ENCODE measurements at places on chromosomes 3 and 15. TPM values are rescaled to one million over a fixed set of nuclear protein-coding genes. Genes with fewer than 3 reads are reported as not detected.

CLPX gene
- total RNA-seq: 46.7 TPM

NOX5 gene
- 0.36 TPM for total RNA-seq

MUC20 gene
- total RNA-seq: 0.36 TPM

IGDCC3 gene
- not detected for total RNA-seq

TICRR gene
- 0.88 TPM for total RNA-seq

MESP1 gene
- total RNA-seq: under 0.01 TPM

WNT5A gene
- 145 TPM for total RNA-seq

STAC gene
- 6.5 TPM for total RNA-seq

ZNF35 gene
- 14.7 TPM for total RNA-seq

IGSF10 gene
- total RNA-seq: 2.7 TPM

GRCh38 chr3:26637698-26638097, 15.1 kb downstream of the LRRC3B start:
- DNase-seq: no peak

GRCh38 chr15:100758555-100758954, 121.1 kb upstream of the ALDH1A3 start:
- no peak for DNase-seq

- no peak for DNase-seq
These were observed 2.8 kb downstream of the ZIC4 start for GRCh38 chr3:147403511-147403910.

DNA sequence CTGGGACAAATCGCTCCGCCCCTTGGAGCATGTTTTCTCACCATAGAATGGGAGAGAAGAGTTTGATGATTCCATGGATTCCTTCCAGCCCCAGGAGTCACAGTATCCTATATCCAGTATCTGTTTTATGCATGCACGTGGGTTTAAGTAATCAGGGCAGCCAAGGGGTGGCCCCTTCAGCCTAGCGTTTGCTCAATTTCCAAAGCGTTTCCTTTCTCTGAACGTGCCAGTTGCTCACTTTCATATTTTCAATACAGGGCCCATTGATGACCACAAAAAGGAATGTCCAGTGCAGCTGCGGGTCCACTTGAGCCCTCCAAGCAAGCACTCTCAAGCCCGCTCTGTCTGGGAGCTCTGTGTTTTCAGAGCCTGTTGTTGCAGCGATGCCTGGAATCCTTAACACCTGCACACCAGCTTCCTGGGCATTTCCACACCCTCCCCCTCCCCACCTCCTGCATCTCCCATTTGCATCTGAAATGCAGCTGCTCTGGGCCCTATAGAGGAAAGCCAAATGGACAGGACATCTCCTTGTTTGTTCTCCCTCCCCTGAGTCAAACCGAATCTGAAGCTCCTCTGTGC, 164.3 kb upstream of the LPP start:
- no peak for DNase-seq

DNA sequence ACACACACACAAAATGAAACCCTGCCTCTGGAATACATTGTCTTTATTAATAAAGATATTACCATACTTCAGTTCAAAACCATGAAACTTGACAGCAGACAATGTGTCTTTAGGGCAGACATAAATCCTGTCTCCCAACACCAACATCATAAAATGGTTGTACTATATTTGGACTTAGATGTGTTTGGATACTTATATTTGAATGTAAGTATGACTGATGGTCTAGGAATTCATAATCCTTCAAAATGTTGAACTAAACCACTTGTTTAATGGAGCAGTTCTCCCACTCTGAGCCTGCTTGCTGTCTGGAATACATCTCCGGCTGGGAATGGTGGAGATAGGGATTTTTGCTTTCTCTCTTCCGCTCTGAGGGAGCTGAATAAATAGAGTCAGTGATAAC, 10.6 kb downstream of the FBN1 start:
- DNase-seq: peak; percentile 13

GRCh38 chr3:189900578-189900977, 220.1 kb downstream of the P3H2 start:
- DNase-seq: no peak

- no peak for DNase-seq
These were observed 178.8 kb downstream of the POTEB3 start for GRCh38 chr15:21261396-21261964.

GRCh38 chr3:44554626-44555592, at the start of gene ZKSCAN7:
Gene ZKSCAN7 (plus strand): TSS chr3:44555193. CDS start chr3:44557048, 1,855 bp downstream.
- peak; percentile 94 for DNase-seq

GRCh38 chr3:116155841-116156240, 289.4 kb downstream of the LSAMP start:
- DNase-seq: no peak

DNA sequence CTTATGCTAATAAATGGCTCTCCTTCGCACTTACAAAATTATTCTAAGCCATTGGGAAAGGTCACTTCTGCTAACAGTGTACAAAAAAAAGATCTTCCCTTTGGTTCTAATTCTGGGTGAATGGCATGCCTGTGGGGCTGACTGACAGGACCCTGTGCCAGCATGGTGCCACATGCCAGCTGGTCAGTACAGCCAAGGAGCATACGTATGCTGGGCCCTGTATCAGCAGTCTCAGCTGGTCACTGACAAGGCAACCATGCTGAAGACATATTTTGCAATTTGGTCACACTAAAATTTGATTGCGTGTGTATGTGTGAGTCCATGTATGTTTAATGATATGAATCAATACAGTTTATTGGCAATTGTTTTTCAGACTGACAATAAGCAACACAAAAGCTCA, 246.1 kb downstream of the TBL1XR1 start:
- DNase-seq: no peak

DNA sequence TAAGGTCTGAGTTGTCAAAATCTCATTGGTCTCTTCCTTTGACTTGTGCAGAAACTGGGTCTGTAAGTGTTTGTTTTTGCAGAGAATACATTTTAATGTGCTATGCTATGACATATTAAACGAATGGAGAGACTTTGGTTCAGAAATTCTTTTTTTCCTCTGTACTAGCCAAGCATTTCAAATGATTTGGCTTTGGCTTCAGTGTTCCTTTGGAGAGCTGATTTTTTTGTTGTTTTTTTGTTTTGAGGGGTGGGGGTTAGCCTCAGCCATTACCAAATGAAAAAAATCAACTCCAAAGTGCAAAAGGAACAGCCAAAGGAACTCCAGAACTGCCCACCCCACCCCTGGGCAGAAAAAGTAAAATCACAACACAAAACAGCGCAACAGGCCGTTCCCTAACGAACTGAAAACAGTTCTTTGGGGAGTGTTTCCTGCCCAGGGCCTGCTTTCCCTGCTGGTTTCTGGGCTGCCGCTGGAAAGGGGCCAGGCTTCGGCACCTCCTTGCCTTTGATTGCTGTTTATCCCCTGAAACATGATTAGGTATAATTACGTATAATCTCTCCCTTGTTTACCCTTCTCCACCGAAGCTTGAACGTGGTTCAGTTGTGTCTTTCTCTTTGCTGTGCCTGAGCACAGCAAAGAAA, 57.6 kb upstream of the NEO1 start:
- DNase-seq: no peak

- no peak for DNase-seq
These were observed 260.2 kb downstream of the CGGBP1 start for GRCh38 chr3:87798567-87798947.

GRCh38 chr3:30567139-30567753, 39.2 kb upstream of the TGFBR2 start:
- no peak for DNase-seq

GRCh38 chr3:149603126-149604074, 54.4 kb downstream of the WWTR1 start:
- no peak for DNase-seq

DNA sequence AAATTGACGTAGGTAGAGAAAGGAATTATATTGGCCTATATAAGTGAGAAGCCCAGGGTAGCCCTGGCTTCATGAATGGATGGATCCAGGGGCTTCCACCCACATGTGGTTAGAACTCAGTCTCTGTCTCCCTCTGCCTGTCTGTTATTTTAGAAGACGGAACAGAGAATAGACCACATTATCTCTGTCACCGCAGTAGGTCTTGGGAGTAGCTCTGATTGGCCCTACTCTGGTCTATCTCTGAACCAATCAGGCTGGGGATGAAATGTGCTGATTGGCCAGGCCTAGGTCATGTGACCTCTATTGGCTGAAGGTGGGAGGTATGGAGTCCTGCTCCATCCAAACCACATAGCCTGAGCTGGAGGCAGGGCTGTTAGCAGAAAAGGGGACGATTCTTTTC, 143.0 kb upstream of the PRR23C start:
- DNase-seq: no peak

- DNase-seq: no peak
These were observed 125.0 kb upstream of the CGNL1 start for GRCh38 chr15:57251308-57251707.

DNA sequence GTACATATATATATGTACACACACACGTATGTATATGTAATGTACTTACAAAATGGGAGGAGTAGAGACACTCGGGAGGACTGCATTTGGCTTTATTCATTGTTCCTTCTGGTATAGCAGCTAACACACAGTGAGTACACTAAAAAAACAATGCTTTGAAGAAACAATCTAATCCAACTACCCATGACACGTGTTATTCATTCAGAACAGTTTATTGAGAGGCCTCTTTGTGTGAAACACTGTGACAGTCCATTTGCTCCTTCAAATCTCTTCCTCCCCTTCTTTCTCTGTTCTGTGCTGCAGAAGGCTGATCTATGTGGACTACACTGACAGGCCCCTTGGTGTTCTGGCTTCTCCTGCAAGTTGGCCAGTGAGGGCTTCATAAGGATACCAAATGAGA, 1075.9 kb upstream of the CFAP20DC start:
- no peak for DNase-seq

DNA sequence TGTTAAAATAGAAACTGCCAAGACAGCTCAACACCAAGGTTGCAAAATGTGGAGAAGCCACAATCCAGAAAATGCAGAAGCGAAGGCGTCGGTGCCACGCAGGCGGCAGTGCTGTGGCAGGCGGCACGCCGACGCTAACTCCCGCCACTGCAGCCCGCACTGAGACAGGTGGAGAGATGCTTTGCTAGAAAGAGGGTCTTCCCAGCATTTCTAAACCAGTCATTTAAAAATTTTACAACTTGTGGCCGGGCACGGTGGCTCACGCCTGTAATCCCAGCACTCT, 23.2 kb downstream of the CYFIP1 start:
- DNase-seq: no peak

- DNase-seq: peak; percentile 80
These were observed 1.1 kb downstream of the TMED3 start for GRCh38 chr15:79311901-79312553.

- DNase-seq: no peak
These were observed 2.6 kb upstream of the DAPK2 start for GRCh38 chr15:64048781-64049460.
